ENCODE measurements at places on chromosomes 6 and 20.

DNA sequence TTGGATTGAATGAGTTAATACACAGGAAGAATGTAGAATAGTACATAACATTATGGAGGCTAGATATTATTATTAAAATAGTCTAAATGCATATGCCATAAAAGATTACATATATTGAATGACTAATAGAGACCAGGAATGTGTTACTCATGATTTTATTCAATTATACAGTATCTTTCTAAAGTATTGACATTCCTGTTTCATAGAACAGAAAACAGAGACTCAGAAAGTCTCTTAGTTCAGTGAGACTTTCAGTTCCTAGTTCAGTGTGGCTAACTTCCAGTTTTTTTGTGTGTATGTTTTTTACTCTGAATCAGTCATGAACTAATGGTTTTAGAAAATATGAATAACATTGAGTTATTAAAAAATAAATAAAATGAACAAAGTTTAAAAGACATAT lies 34.6 kb upstream of the TMEM244 start:
- no peak for DNase-seq

- peak; percentile 71 for DNase-seq
Observed at GRCh38 chr20:24634855-24635254, 165.4 kb downstream of the SYNDIG1 start.

DNA sequence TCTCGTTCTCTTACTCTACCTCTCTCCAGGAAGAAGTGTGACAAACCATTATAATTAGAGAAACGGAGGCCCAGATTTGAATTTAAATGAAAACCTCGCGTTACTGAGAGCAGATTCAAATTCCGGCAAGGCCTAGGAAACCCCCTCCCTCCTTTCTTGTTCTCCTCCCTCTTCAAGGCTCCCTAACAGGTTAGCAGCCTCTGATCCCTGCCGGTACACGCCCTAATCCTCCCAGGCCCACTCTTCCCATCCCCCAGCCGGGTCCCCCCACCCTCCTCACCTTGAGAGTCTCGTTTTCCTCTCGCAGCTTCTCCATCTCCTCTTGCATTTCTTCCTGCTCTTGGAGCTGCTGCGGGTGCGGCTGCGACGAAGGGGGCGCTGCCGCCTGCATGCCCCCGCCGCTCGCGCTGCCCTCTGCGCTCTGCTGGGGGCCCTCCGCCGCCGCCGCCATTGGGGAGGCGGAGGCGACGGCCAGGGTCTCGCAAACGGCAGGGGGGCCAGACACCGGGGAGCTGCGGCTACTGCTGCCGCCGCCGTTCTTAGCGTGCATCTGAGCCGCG lies 3.8 kb downstream of the MTCL3 start:
- no peak for DNase-seq

DNA sequence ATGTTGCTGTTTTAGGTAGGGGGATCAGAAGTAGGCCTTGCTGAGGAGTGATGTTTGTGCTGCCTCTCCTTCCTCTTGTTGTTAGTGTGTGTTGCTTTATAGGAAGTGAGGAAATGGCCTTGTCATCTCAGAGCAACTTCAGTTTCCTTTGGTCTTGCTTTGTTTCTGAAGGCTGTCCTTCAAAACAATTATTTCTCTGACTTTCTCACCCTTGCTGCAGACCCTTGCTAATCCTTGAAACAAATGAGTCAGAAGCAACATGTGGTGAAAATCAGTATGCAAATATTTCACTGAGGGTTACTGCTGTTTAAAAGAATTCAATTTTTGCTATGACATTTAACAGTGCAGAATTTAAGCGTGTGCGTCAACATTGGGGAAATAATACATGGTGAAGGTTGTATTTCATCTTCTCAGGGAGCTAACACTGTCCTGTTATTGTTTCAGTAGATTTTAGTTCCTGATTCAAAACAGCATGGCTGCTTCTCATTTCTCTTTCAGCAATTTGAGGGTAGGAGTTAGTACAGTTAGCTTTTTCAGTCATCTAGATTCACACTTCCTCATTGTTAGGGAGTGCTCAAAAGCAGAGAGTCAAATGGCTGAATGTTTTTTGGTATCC lies 13.8 kb downstream of the RNF144B start:
- DNase-seq = no peak

GRCh38 chr6:55141611-55142010 lies 32.7 kb upstream of the HCRTR2 start:
- no peak for DNase-seq

- no peak for DNase-seq
Observed at GRCh38 chr20:15253431-15253830, 916.0 kb upstream of the FLRT3 start.

DNA sequence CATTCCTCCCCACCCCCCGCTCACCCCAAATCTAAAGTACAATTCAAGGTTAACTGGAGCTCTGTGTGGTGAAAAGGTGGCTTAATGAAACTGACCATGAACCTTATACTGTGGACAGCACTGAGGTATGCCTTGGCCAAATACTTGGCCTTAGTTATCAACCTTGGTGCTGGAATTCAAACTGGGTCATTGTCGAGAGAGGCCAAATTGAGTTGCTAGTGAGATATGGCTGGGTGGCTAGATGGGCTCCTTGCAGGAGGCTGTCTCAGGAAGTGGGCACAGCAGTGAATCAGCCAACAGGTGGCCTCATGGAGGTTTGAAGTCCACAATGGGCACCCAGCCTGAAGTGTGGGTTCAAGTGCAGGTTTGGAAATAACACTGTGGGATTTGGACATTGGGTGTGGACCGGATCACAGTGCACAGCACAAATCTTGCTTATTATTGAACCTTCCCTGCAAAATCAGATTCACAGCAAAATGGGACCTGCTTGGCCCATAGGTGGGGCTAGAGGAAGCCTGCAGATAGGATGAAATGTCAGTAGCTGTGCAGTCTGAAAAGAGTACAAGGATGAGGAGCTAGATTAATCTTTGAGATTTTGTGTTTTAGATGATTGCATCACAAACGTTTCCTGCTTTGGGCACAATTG lies 5.6 kb upstream of the BTBD3 start:
- no peak for DNase-seq

- no peak for DNase-seq
Observed at GRCh38 chr6:106918115-106918514, 56.4 kb downstream of the CD24 start.

DNA sequence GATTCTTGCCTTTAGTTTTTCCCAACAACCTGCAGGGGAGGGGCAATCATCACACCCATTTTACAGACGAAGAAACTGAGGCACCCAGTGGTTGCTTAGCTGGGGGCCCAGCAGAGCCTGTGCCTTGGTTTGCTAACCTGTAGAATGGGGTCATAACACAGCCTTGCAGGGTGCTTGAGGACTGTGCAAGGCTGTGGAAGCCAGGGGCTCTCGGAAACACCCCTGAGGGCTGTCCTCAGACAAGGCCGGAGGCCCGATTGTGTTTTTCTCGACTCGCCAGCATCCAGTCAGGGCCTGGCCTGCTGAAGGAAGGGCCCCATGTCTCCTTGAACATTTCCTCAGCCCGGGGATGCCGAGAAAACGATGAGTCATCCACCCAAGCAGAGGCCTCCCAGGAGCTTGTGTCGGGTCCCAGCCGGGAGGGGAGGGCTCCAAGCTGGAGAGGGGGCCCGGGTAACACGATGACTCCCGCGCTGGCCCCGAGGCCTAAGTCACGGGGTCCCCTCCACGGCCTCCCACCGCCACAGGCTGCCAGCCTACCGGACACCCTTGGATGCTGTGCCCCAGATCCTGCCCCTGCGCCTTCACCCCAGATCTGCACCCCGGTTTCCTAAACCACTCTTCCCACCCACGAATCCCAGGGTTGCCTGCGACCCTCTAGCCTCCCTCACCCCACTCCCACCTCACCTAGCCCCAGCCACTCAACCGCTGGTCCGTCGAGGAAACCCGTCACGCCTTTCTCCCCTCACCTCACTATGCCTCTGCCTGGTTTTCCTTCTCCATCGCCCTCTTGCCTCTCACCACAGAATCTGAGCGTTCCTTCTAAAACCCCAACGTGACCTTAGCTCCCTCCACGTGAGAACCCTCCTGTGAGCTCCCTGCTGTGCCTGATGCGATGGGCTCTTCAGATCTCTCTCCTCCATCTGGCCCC lies 10.6 kb downstream of the NOL4L start:
- peak; percentile 50 for DNase-seq

- no peak for DNase-seq
Observed at GRCh38 chr20:58897488-58897887, 45.0 kb downstream of the GNAS start.

DNA sequence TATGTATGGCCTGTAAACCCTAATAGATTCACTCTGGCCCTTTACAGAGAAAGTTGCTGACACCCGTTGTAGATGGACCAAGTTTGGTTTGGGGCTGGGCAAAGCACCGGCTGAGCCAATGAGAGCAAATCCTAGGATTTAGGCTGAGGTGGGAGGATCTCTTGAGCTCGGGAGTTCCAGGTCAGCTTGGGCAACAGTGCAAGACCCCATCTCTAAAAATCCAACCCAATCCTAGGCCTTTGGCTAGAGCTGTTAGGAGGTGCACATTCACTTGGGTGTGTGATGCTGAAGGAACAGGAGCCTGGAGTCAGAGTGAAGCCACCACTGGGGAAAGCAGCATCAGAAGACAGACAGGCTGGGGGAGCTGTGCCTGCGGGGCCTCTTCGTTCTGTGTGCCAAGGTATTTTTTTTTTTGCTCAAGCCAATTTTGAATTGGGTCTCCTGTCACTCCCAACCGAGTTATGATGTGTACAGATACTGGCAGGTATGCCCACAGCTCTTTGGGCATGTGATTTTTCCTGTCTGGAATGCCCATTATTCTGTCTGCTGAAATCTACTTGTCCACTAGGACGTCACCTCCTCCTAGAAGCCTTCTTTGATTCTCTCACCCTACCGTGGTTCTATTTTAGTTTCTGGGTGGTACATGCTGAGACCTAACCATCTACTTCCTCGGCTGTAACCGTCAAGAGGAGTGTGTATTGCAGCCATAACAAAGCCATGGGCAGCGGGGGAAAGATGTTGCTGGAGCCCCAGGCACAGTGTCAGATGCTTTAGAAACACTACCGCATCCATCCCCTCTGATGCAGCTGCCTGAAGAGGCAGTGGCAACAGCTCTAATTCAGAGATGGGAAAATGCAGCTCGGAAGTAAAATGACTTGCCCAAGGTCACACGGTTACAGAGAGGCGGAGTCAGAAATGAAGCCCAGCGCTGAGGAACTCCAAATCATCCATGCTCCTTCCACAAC lies 54.0 kb downstream of the TTI1 start:
- DNase-seq = no peak

DNA sequence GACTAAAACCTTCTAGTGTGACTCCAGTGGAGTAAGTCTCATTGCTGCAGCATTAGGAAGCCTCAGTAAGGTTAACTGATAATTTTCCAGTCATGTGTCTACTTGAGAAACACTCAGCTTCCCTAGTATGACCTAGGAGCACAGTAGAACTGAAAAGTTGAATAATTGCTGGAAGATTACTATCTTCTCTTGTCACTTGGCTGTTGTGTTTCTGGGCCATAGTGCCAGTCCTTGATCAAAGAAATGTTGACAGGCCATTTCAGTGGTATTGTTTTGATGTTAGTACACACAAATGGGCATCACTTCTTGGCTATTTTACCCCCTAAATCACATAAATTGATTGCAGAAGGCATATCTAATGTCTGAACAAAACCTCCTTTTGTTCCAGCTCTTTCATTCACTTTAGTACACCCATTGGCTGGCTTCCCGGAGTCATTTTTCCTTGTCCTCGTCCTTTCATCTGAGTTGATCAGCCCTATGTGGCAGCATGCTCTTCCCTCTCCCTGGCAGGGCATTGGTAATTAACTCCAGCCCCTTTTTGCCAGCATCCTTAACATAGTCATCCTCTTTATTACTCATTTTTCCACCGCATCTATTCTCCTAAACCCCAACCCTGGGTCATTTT lies 6.0 kb downstream of the ENPP3 start:
- no peak for DNase-seq

GRCh38 chr6:160967833-160968232 lies 23.7 kb upstream of the MAP3K4 start:
- no peak for DNase-seq

DNA sequence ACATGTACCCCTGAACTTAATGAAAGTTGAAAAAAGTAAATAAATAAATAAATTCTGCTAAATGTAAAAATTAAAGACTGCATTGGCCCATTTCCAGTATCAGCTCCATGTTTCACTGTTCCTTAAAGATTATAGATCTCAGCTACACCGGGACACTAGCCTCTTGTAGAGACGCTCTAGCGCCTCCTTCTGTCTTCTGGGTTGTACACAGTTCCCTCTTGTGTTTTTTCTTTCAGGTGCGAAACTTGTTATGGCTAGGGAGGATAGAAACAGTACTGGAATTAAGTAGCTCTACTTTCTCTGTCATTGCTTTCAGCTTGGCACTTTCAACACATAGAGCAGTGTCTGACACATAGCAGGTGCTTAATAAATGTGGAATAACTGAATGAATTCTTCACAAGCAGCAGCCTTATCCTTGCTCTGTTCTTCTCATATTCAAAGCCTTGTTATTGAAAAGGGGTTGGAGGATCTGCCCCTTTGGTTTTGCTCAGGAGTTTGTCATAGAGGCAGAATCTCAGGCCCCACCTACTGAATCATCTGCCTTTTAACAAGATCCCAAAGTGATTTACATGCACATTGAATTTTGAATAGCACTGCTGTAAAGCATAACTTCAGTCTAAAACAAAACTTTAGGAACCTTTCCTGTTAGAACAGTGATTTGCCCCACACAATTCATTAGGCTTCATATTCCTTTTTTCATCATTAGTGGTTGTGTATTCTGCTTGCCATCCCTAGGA lies 92.3 kb downstream of the FIG4 start:
- no peak for DNase-seq

GRCh38 chr6:139882977-139883728 lies 508.7 kb upstream of the CITED2 start:
- DNase-seq = peak; percentile 72

- no peak for DNase-seq
Observed at GRCh38 chr6:134703206-134703605, 246.7 kb downstream of the ALDH8A1 start.

DNA sequence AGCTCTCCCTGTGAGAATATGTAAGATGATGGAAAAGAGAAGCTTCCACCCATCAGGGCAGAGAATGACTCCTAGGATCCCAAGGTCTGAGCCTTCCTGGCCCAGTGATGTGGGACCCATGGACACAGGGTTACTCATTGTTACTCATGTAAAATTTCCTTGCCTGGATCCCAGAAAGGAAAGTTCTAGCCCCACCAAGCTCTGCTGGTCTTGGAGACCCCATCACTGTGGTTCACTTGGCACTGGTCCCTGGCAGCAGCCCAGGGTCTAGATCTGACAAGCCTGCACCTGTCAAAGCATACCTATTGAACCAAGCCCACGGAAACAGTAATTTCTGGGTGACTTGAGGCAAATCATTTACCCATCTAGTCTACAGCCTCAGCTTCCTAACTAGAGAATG lies 22.1 kb downstream of the MDGA1 start:
- no peak for DNase-seq

- peak; percentile 61 for DNase-seq
Observed at GRCh38 chr6:29628419-29629281, 4.3 kb downstream of the GABBR1 start.

DNA sequence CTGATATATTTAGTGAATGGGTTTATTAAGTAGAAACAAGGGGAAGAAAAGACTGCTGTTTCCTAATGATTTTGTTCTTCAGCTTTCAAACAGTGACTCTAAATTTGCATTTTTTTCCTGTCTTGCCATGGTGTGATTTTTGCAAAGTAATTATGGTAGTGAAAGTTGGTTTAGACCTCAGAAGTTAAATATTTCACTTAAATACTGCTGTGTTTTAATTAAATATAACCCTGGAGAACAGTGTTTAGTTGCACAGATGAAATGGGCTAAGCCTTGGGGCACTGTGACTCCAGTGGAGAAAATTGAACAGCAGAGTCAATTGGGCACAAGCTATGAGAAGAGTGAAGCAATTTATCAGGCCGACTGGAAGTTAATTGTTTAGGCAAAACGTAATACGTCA lies 111.1 kb upstream of the MCHR2 start:
- DNase-seq = no peak

Measured in PC-9 (cell line).